Left ventricle myocardium inferior (tissue), 1 donor: ENCODE measurements at places on chromosomes 1 and 21.

GRCh38 chr1:77539519-77540142 is 142.8 kb downstream of the ZZZ3 start:
- no peak for DNase-seq

GRCh38 chr1:156204686-156205085 is 8.1 kb upstream of the PMF1 start:
- no peak for DNase-seq

DNA sequence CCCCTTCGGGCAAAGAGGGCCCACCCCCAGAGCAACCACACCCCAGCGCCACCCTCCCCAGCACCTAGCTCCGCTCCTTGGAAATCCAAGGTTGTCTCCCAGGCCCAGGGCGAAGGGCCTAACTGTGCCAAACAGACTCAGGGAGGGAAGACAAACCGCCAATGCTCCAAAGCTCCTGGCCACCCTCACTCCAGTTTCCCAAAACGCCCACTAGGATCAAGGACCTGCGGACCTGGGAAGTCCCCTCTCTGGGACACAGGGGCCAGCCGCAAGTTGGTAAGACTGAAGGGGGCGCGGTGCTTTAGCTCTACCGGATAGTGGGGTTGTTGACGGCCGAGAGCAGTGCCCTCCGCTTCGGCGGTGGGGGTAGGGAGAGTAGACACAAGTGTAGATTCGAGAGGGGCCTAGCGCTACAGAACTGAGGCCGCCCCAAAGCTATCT is 581 bp downstream of the IRF6 start:
- DNase-seq = no peak

DNA sequence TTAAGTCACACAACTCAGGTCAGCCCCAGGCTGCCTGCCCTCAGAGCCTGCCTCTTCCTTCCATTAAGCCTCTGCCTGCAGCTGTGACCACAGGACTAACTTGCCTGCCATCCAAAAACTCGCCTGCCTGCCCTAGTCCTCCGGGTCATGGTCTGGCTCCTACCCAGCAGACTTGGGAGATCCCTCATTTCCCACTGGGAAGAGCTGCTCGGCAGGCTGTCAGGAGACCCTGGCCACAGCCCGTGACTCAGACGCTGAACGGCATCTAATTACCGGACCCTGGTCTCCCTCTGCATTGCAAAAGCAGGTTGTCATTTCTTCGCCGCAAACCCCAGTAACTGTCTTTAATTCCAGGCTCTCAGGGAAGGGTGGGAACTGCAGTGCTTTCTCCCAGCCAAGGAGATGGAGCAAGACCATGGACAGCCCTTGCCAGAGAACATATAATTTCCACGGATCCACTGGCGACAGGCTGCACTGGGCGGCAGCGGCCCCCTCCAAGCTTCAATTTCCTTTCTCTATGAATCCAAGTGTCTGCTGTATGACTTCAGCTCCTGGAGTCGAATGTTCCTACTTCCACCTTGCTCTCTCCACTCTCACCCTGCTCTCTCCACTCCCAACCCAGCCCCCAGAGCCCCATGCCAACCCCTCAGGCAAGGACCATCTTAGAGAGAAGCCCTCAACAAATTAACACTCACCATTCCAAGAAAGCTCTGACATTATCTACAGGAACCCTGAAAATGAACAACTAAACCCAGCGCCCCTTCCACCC is 20.4 kb downstream of the OLFML2B start:
- DNase-seq = no peak

DNA sequence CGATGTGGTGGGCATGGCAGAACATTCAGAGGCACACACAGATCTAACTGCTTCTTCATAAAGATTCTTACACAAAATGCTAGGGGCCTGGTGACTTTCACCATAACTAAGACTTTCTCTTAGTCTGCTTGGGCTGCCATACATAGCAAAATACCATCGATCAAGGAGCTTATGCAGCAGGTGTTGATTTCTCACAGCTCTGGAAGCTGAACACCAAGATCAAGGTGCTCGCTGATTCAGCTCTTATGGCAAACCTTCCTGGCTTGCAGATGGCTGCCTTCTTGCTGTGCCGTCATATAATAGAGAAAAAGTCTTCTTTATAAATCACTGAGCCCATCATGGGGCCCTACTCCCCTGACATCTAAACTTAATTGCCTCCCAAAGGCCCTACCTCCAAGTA is 487.3 kb downstream of the AJAP1 start:
- DNase-seq = no peak

- DNase-seq = no peak
These were observed 88.6 kb upstream of the LYPLAL1 start for GRCh38 chr1:219085082-219085481.

DNA sequence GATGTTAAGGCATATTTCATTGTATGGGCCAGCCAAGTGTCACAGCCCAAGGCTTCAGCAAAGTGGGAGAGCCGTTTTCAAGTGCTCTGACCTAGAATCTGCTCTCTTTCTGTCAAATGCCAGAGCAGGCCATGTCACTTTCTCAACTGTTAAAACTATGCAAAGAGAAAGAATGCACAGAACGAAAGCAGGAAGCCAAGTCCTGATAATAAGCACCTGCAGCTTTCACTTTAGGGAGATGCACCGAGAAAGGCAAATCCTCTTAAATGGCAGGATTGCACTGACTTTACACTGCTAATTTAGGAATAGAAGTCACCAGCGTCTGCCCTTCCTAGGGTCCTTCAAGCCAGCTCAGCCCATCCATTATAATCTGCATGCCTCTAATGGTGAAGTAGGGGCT is 49.2 kb upstream of the NTPCR start:
- no peak for DNase-seq

DNA sequence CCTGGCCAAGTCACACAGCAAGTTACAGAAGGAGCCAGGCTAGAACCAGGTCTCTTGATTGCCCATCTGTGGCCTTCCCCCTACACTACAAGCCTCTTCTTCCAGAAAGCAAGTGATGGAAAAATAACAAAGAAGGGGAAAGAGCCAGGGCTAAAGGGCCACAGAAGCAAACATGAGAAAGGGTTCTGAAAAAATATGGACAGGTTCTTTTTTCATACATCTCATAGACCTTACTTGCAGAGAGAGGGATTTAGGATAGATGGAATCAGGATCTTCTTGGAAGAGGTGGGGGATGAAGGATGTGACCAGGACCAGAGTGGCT is 3.2 kb downstream of the RHBG start:
- no peak for DNase-seq

- peak; percentile 42 for DNase-seq
These were observed 547 bp downstream of the PDPN start for GRCh38 chr1:13583966-13584791.

DNA sequence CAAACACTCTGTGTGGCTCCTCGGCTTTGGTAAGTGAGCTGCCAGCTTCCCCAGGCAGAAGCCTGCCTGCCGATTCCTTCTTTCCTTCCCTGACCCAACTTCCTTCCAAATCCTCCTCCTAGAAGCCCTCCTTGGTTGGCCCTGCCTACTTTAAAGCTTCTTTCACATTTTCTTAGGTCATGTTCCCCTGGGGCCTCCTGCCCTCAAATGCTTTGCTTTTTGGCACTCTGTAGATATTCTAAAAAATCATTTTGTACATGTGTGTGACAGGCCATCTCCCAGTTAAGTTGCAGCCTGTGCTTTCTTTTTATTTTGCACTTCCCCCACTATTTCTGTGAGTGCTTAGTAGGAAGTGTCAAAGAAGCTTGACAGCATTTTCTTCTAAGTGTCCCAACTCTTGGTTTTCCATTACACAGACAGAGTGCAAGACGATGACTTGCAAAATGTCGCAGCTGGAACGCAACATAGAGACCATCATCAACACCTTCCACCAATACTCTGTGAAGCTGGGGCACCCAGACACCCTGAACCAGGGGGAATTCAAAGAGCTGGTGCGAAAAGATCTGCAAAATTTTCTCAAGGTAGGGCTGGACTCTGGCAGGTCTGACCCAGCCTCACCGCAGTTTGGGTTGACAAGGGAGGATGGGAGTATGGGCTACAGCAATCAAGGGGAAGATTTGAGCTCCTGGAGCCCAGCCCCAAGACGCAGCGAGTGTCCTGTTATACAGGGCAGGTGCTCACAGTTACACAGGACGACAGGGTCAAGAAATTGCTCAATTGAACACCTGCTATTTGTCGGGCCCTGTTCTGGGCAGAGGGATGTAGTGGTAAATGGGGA is at the start of gene S100A9:
Gene S100A9 (plus strand): TSS at position 2 of the 838 bp plus-strand sequence. CDS start 430 bp downstream, at position 432.
- no peak for DNase-seq

DNA sequence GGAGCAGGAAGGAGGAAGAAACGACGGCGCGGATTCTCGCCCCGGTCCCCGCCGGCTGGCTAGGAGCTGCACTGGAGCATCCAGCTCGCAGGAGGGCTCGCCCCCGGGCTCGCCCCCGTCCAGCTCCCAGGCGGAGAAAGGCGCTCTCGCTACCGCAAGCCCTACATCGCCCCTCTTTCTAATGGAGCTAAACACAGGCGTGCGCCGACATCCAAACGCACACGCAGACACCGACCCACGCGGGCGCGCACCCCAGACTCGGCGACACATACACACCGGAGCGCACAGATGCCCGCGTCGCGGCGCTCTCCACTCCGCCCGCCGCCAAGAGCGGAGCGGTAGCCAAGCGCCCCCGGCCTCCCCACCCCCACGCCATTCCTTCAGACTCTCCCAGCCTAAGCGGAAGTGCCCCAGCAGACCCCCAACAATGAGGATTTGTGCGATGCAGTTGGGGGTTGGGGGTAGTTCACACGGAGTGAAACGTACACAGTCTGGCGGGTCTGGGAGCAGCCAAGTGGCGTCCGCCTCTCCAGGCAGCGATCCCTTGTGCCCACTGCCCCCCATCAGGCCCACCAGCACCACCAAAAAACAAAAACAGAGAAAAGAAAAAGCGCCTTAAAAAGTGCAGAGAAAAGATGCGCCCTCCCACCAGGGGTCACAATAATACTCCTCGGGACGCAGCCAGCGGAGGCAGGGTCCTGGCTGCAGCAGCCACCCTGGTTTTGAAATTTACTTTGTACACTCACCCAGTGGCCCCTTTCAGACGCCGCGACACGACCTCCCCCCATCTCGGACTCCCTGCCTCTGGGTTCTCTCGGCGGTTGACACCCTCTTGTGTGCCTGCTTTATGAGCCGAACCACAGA is 1.4 kb downstream of the DAB1 start:
- peak; percentile 20 for DNase-seq

DNA sequence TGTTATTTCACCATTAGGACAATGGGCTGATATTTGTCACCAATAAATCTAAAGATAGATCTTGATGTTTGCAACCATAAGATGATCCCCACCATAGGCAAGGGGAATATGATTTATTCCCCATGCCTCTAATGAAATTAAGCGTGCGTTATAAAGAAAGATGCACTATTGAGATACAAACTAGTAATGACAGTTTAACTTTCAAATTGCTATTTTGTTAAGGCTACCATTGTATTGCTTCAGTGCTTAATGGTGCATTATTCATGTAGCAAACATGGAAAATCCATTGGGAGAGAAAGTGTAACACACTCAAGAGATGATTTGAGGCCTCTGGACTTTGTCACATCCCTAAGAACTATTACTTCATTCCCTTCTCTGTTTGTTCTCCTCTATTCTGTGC is 108.9 kb upstream of the TRABD2B start:
- DNase-seq = no peak

DNA sequence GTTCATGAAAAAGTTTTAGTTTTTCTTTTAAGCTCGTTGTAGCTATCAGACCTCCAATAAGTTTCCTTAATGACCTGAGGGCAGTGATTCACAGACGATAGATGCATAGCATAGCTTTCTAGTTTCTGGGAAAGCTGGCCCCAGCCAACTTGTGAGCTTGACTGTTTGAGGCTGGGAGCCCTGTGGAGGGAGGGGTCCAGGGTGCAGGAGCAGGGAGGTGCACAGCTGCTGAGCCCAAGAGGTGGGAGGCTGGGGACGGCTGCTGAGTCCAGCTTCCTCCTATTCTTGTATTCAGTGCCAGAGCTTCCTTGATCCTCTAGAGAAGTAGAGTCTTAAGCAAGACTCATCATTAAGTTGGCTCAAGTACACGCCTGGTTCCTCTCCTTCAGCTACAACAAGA is 11.0 kb upstream of the AVPR1B start:
- DNase-seq = no peak

GRCh38 chr1:37083603-37084002 is 49.3 kb upstream of the GRIK3 start:
- no peak for DNase-seq

- peak; percentile 77 for DNase-seq
These were observed 32.2 kb upstream of the EPB41 start for GRCh38 chr1:28882009-28882628.

GRCh38 chr1:215287362-215287761 is 204.8 kb downstream of the KCNK2 start:
- DNase-seq = no peak

- DNase-seq = no peak
These were observed 280.7 kb upstream of the PLXNA2 start for GRCh38 chr1:208524925-208525324.

DNA sequence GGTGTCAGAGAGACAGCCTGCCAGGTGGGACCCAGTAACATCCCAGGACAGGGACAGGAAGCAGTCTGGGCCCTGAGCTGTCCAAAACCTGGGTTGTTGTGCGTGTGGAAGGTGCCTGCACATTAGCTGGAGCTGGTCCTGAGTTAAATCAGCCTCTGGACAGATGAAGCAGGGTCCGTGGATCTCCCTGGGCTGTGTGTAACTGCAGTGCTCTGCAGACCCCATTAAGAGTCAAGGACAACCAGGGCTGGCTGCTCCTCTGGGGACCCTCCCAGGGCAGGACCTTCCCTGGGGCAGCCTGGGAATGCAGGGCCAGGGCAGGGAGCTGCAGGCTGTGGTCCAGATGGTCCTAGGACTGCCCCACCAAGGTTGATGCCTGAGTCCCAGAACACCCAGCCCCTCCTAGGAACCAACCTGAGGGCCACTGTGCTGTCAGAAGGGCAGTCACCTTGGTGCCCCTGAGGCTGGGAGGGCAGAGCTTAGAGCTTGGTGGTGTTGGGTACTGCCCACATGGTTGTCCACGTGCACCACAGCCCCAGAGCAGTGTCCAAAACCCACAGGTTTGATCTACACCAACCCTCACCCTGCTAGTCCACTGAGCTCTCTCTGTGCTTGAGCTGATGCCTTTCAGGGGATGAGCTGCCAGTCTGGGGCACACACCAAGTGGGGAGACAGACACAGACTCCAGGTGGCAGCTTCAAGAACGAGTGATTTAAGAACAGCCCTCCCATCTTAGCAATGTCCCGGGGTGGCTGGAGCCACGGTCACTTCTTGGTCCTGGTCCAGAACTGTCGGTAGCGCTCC is 2.9 kb downstream of the MRPL55 start:
- DNase-seq = no peak

GRCh38 chr21:42587036-42587435 is 66.4 kb upstream of the PDE9A start:
- no peak for DNase-seq

DNA sequence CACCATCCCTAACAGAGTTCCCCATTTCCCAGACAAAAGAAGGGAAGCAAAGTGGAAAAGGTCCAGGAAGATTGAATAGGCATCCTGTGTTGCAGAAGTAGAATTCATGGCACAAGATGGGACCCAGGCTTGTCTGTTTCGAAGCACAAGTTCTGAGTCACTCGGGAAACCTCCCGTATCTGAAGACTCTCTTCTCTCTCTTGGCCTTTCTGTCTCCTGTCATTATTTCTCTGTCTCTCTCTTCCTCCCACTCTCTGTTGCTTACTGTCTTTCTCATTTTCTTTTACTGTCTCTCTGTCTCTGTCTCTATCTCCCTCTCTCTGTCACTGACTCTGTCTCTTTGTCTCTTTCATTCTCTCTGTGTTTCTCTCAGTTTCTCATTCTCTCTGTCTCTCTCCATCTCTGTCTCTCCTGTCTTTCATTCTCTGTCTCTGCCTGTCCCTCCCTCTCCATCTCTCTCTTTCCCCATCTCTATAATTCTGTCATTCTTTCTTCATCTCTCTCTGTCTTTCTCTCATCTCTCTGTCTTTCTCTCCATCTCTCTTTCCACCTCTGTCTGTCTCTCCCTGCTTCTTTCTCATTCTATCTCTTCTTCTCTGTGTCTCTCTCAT is 23.7 kb downstream of the RNF187 start:
- no peak for DNase-seq

- no peak for DNase-seq
These were observed 108.1 kb downstream of the RNF220 start for GRCh38 chr1:44513111-44513510.
